ENCODE measurements at places on chromosomes 5 and 9.

DNA sequence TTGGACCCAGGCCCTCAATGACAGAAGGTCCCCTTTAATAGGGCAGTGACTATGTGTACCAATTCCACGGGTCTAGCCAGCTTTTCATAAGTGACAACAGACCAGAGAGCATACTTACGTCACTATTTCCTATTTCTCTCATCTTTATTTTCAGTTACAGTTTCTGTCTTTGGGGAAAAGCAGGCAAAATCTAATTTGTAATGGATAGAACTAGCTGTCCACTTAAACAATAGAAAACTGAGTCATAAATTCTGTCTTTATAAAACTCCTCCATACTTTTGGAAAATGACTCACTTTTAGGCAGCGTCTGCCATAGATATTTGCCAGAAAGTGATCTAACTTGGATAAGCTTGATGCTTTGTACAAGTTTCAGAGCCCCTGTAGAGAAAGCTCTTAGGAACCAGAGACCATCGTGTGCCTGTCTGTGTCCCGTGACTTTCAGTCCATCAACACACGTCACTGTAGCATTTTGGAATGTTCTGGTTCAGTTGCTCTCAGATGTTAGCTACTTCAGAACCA lies 101.9 kb downstream of the F2RL2 start:
- DNase-seq: peak; percentile 19

- DNase-seq: no peak
These were observed 1026.9 kb downstream of the PTPRD start for GRCh38 chr9:9585920-9586319.

- DNase-seq: no peak
These were observed 56.3 kb upstream of the ELL2 start for GRCh38 chr5:96017951-96018350.

- DNase-seq: no peak
These were observed 76.4 kb downstream of the TTLL11 start for GRCh38 chr9:122016744-122017143.

DNA sequence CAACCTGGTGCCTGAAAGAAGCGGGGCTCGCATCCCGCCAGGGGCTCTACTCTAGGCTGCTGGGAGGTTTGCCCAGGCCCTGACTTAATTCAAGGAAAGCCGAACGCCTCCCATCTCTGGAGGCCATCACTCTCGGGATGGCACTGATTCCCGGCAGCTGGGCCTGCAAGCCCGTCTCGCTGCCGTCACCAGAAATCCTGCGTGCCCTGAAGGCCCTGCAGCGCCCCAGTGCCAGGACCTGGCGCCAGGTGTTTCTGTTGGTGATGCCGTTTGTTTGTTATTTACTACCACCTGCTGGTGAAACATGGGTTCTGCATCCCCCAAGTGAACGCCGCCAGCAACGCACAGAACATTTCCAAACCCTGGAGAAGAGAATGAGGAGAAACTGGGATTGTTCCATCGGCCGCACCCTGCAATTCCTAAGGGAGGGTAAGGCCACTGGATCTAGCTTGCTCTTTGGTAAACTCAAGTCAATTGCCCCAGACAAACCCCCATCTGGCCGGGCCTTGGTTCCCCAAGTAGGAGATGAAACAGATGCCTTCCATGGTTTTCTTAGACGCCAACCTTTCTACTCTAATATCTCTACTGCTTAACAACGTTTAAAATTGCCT lies 77.9 kb downstream of the AK8 start:
- peak; percentile 76 for DNase-seq

- no peak for DNase-seq
These were observed 57.5 kb upstream of the ICE1 start for GRCh38 chr5:5364932-5365331.

DNA sequence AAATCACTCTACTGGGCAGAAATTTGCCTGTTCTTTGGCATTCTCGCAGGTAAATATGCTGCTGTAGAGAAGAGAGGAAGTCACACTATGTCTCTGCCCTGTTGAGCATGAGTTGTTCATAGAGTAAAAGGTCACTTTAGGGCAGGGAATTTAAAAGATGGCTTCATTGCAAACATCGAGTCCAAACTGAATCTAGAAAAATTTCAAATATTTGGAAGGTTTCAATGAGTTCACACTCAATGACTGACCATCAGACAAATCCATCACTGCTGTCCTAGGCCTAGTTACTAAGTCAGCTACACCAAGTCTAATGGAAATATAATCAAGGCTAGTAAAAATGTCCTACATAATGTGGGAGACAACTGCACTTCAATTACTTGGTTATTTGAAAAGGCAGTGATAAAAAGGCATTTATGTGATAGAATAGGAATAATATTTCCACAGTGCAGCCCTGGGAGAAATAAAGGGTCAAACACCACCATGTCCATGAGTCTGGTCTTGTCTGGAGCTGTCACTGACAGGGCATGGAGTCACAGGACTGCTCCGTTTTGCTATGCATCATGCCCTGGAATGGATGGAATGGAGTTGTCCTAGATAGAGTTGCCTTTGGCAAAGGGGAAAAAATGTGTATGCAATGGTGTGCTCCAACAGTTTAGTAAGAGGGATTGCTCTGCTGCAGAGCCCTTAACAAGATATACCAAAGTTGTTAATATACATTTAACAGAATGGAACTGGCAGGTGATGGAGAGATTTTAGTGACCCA lies 218.5 kb upstream of the DAPK1 start:
- no peak for DNase-seq

DNA sequence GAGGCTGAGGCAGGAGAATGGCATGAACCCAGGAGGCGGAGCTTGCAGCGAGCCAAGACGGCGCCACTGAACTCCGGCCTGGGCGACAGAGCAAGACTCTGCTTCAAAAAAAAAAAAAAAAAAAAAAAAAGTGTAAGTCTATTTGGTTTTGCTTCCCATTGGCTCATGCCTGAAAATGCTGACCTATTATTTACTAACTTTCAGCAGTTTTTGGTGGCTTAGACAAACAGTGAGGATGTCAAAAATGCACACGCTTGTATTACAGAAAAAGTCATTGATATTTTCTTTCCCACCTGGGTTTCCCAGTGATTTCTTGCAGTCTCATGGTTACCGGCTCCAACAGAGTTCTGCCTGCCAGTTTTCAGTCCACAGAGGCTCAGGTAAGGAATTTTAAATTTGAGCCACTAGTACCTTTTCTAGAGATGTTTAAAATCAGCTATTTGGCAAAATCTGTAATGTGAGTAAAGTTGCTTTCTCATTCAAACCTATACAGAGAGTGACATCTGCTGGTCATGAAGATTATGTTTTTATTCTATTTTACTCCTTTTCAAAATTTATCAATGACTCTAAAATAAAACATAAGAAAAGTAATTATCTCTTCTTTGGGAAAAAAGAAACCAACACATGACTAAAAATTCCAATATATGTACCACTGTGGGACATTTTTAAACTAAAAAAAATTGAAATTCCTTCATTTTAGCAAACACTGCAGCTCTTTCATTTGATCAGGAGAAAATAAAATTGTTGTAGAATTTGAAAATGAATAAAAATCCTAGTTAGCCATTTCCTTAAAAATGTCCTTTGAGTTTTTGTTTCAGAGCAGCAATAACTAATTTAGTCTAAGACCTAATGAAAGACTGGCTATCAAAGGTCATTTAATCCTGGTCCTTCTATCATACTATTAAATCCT lies 8.8 kb downstream of the FAM200C start:
- DNase-seq: peak; percentile 35

DNA sequence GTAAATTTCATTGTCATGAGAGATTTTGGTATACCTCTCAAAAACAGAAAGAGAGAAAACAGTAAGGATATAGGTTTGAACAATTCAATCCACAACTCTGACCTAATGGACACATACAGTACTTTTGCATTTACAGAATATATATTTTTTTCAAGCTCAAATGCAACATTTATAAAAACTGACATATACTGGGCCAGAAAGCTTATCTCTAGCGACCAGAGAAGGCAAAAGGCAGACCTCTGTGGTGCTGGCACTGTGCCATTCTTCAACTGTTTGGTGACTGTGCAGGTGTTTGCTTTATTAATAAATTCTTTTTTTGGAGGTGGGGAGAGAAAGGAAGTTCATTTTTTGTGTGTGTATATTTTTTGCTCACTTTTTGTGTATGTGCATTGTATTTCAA lies 6.0 kb upstream of the PLAC8L1 start:
- DNase-seq: no peak

- peak; percentile 14 for DNase-seq
These were observed 306.6 kb downstream of the MLLT3 start for GRCh38 chr9:20315677-20316076.

DNA sequence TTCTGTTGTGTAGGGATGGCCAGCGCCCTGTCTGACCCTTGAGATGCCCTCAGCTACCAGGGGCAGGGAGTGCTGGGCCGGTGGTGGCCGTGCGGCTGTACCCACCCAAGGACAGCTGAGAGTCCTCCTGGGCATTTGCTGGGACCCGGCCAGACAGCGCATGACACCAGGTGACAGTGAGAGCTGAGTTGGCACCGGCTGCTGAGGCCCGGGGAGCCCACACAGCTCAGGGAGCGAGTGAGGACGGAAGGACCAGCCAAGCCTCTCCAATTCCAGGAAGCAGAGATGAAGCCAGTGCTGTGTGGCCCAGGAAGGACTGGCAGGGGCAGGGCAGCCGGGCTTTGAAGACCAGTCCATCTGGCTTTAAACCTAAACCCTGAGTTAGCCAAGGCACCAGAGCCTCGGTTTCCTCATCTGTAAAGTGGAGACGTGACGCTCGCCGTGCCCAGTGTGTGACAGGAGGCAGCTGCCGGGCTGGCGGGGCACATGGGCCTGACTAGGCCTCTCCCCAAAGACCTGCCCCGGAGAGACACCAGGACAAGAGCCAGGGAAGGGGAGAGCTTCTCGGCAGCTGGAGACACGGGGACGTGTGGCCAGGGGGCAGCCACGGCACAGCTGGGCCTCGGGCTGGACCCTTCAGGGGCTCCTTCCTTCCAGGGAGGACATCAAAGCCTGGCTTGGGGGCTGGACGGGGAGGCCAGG lies 3.0 kb upstream of the AGPAT2 start:
- no peak for DNase-seq

GRCh38 chr5:64746446-64746845 lies 22.0 kb downstream of the SREK1IP1 start:
- peak; percentile 22 for DNase-seq

GRCh38 chr5:93995126-93995621 lies 253.8 kb upstream of the POU5F2 start:
- no peak for DNase-seq

DNA sequence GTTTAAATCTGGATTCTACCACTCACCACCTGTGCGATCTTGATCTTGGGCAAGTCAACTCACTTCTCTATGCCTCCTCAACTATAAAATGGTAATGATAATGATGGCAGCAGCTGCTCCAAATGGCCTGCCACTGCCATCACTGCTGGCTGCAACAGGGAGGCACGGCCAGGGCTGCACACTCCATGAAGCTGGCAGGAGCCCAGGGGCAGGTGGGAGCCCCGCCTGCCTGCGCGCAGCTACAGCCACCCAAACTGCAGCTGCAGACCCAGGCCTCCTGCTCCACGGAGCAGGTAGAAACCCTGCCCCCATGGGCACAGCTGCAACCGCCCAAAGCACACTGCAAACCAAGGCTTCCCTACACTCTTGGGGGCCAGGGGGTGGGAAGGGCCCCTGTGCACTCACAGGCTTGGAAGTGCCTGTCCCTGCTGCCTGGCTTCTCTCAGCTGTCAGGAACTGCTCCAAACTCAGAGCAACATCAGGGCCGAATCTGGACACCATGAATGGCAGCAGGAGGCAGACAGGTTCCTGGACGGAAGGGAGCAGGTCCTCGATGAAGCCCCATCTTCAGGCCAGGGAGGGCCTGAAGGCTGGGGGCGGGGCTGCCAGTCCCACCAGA lies 57.6 kb downstream of the PRELID2 start:
- DNase-seq: no peak

- DNase-seq: no peak
These were observed 468.2 kb downstream of the ARHGEF28 start for GRCh38 chr5:74094096-74094781.

DNA sequence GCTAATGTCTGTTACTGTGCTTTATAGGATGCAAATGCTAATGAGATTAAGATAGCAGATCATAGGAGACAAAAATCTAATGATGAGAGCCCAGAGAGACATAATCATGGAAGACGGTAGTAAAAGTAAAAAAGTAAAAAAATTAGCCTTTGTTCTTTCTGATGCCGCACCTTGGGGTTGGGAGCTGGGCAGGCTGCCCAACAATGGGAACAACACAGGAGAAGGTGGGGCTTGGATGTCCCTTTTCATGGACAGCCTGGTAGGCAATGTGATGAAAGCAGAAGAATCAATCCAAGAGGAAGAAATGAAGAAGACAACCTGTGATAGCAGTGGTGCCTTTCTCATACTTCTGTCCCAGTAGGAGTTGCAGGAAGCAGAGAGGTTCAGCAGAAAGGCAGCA lies 57.2 kb downstream of the RAB14 start:
- no peak for DNase-seq

DNA sequence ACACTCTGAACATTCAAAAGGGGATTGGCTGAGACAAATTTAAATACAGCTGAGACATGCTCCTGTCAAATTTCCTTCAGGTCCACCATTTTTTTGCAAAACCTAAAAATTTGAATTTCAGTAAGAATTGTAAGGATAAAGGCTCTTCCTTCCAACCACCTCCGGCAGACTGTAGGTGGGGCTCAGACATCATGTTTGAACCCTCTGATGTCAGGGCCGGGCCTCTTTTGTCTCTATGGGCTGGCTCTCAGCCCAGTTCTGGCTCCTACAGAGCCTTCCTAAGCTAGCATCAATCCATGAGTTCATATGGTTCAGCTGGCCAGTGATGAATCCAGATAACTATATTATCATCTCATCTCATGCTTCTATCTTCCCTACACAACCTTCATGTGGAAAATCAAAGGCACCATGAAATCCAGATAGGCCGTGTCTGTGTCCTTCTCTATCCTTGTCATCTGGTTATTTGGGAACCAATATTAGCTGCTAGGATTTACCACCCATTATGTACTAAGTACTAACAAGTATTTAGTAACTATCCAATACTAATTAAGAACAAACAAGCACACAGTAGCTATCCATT lies 44.2 kb downstream of the NIPSNAP3B start:
- peak; percentile 43 for DNase-seq

- DNase-seq: peak; percentile 93
These were observed 76.1 kb downstream of the NREP start for GRCh38 chr5:111680737-111681413.

Measured in kidney tubule cell (primary cell).